ENCODE measurements at places on chromosomes 11 and 22.

- DNase-seq = no peak
These were observed 115.2 kb upstream of the VPREB1 start for GRCh38 chr22:22129387-22129786.

DNA sequence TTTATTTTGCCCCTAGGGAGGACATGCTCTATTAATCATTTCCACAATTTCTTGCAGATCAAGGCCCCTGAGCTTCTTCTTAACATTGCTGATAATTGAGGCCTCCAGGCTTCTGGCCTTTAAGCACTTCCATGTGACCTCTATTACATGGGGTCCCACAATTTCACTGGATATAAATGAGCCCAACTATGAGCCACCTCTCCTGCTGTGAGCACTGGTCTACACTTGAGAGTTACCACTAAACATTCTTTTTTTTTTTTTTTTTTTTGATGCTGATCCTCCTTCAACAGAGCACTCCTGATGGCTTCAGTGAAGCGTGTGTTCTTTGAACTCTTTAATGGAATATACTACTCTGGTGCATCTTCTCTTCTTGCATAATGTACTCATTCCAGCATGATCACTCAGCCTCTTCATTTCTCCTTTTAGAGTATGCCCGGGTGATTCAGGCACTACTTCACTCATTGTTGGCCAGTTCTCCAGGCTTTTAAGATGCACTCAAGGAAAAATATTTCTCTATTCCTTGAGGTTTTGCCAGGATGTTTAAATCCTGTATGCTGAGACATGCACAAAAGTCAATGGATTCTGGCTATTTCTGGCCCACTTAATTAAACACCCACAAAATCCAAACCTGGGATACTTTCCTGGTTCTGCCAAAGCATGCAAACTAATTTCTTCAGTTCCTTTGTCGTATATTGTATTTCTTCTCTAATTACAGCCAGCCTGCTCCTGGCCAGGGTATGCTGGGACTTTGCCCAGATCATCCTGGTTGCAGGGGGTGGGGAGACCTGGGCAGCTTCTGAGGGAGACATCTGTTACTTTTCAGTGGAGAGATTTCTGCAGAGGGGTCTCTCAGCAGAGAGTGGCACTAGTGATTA lies 257.8 kb upstream of the LUZP2 start:
- DNase-seq = no peak

GRCh38 chr11:45576461-45577215 lies 88.8 kb downstream of the CHST1 start:
- no peak for DNase-seq

GRCh38 chr11:8164746-8165145 lies 4.1 kb downstream of the RIC3 start:
- no peak for DNase-seq

- DNase-seq = peak; percentile 75
These were observed at the start of gene CDC42BPG for GRCh38 chr11:64844330-64845128. Gene CDC42BPG, minus strand, starts transcription at chr11:64844653. Its CDS starts 84 bp downstream, at chr11:64844569.

GRCh38 chr11:104798789-104799188 lies 99.5 kb downstream of the CASP12 start:
- no peak for DNase-seq

DNA sequence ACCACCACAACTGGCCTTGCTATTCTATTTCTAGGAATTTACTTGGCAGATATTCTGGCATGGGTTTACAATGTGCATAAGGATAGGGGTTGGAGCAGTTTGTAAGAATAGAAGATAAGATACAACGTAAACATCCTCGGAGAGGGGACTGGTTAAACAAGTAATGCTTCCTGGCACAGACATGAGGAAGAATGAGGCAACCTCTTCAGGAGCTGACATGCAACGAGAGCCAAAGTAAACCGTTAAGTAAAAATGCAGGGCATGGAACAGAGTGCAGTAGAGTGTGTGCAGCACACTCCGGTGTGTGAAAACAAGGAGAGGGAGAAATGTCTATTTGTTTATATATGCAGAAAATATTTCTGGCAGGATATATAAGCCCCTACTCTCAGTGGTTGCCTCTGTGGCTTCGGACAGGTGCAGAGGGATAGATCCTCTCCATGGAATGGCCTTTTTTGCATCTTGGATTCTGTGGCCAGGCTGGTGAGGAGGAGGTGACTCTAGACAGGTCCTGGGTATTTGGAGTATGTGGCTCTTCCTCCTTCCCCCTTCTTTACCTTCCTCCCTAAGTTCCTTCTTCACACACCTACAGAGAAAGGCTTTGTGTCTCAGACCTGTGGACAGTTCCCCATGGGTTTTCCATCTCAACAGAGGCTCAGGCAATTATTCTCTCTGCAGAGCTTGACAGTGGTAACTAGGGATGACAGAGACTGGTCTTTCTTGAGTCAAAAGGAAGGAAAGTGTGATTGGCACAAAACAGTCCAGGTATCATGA lies 2.5 kb downstream of the RAB36 start:
- DNase-seq = no peak
